Stimulated activated CD4-positive, alpha-beta T cell treated with anti-CD3 and anti-CD28 coated beads, Interleukin-12 subunit alpha, Interleukin-12 subunit beta, amount 100 ng/mL, for 24 hours (primary cell): ENCODE measurements at places on chromosomes 12 and 14.
A peak's percentile ranks its signal among the peaks of the same experiment; 100 is the strongest.

DNA sequence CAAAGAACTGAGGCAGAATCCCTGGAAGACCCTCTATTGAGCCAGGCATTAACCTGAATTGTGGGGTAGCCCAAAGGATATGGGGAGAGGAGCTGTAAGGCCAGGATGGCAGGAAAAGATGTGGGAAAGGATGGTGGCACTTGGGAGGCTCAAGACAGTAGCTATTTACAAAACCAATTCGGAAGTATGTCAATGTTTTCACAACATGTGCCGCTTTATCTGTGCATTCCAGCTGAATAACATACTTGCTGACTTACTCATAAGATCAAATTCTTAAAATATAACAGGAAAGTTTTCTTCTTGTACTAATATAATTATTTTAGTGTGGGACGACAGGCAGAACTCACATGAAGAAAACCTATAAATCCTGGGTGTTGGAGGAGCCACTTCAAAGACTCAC is 10.6 kb downstream of the BBS10 start:
- no peak for DNase-seq

- no peak for DNase-seq
Observed at GRCh38 chr12:59086126-59086525, 165.8 kb upstream of the LRIG3 start.

- DNase-seq = no peak
Observed at GRCh38 chr12:113777751-113778150, 188.4 kb downstream of the RBM19 start.

GRCh38 chr12:34126239-34126641 is 103.9 kb downstream of the ALG10 start:
- DNase-seq = no peak

GRCh38 chr14:101836135-101836534 is 74.6 kb downstream of the PPP2R5C start:
- no peak for DNase-seq

- DNase-seq = no peak
Observed at GRCh38 chr14:22407033-22407432, 182.0 kb downstream of the DAD1 start.

GRCh38 chr12:45803111-45803510 is 73.6 kb downstream of the ARID2 start:
- no peak for DNase-seq

GRCh38 chr12:30696103-30696408 is 387 bp upstream of the IPO8 start:
- no peak for DNase-seq

- no peak for DNase-seq
Observed at GRCh38 chr12:94498073-94498472, 38.4 kb upstream of the CEP83 start.

DNA sequence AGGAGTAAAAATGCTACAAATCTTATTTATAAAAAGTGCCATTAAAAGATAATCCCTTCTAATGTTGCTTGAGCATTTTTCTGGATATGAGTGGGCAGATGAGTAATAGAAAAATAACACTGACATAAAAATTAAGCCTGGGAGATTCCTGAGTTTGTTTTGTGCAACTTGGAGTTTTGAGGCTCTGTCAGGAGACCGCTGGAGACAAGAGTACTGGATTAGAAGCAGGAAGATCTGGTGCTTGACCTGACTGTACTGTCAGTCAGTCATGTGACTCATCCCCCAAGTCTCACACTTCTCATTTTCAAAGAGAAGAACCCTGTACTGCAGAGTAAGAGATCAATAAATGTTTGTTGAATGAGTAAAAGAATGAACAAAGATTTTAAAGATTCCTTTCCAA is 29.4 kb downstream of the ANO4 start:
- DNase-seq = no peak

DNA sequence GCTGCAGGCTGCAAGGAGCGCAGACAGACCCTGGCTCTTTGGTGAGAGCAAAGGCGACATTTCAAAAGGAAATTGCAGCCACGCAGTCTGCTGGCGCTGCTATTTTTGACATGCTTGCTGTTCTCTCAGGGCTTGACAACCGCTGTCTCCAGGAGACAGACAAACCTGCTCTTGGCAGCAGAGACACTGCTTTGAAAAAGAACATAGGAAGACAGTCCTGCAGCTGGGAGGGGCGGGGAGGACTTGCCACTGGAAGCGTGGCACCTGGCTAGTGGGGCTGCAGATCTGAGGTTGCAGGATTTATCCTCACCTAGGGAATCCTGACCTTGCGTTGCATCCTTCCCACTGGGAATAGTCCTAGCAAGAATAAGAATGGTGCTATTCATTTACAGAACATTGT is 91.8 kb upstream of the KCNA1 start:
- no peak for DNase-seq

GRCh38 chr12:67943141-67943892 is 45.9 kb upstream of the IFNG-AS1 start:
- peak; percentile 56 for DNase-seq

DNA sequence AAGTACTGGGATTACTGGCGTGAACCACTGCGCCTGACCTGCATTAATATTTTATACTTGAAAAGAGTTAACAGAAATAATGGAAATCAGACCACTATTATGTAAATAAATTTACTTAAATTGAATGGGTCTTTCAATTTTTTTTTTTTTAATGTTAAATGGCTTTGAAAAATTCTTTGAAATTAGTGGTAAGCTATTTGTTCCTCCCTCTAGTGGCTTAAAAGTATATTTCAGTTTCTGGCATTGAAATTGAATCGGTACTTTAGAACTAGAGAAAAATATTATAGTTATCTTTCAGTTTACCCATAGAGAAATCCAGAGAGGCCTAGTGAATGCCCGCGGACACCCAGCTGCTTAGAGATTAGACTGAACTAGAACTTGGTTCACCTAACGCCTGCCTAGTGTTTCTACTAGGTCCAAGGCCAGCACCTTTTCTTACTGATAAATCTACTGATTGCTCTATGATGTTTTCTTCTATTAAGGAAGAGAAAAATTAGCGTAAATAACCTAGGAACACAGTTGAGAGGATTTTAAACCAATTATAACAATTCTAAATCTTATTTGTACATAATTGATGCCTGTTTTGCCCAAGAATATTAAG is 106.5 kb downstream of the EML1 start:
- no peak for DNase-seq

DNA sequence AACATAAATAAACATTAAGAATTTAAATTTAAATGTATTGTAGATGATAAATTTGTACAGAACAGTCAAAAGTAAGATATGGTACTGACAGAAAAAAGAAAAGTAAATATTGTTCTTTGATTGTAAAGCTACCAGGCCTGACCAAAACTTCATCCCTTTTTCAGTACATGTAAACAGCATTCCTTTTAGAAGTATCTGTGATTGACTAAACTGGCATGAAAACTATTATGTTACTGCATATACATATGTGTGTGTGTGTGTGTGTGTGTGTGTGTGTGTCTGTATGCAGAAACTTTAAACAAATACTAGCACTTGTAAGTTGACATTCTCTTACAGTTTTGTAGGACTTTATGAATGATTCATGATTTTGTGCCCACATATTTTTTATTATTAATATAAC is 270.9 kb downstream of the C12orf50 start:
- no peak for DNase-seq

DNA sequence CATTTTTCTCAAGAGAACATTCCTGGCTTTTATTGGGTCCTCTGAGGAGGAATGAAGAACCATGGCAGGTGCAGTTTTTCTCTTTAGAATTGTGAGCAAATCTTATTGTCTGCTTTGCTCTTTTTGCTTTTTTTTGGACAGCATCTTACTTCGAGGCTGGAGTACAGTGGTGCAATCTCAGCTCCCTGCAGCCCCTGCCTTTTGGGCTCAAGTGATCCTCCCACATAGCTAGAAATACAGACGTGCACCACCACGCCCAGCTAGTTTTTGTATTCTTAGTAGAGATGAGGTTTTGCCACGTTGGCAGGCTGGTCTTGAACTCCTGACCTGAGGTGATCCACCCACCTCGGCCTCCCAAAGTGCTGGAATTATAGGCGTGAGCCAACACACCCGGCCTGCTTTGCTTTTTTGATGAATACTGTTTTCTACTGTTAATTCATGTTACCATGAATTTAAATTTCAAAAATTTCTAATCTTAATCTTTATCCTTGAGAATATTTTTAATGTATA is 71.5 kb downstream of the POLR3B start:
- DNase-seq = no peak

GRCh38 chr12:53502331-53502730 is 1.2 kb downstream of the TARBP2 start:
- DNase-seq = no peak

DNA sequence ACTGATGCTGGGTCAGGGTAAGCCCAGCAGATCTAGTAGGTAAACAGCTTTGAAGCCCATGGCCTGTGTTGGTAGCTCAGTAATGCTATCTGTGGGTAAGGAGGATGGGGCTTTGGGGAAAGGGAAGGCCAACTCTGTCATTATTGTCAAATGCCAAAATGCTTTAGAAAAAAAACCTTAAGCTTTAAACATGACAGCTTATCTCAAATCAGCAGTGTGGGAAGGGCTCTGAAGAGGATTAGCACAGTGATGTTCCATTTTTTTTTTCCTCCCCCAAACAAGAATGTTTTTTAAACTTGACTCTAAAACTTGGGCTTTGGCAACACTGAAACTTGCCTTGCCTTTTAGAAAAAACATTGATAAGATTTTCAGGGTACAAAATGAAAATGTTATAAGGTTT is 11.7 kb downstream of the DAAM1 start:
- DNase-seq = no peak

DNA sequence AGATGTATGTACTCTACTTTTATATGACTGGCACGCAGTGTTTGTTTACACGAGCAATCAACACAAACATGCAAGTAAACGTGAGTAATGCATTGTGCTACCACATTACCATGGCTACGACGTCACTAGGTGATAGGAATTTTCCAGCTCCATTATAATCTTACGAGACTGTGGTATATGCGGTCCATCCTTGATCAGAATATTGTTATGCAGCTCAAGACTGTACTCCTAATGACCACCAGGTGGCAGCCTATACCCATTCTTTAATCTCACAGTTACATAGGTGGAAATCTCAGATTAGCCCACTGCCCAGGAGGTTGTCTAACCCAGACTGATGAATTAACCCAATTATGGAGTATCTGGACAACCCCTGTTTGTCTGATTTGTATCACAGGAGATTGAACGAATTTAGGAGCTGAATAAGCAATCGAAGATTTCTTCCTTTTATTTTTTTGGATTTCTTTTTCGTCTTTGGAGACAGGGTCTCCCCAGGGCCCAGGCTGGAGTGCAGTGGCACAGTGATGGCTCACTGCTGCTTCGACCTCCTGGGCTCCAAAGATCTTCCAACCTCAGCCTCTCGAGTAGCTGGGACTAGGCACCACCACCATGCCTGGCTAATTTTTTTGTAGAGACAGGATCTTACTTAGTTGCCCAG is 8.7 kb upstream of the TESPA1 start:
- peak; percentile 28 for DNase-seq

- DNase-seq = no peak
Observed at GRCh38 chr14:53331921-53332320, 178.8 kb upstream of the DDHD1 start.

GRCh38 chr12:67069451-67070306 is 199.5 kb upstream of the CAND1 start:
- peak; percentile 29 for DNase-seq
